ENCODE measurements at places on chromosomes 3 and 15.

GRCh38 chr3:160227419-160227818, 2.2 kb downstream of the C3orf80 start:
- no peak for DNase-seq

DNA sequence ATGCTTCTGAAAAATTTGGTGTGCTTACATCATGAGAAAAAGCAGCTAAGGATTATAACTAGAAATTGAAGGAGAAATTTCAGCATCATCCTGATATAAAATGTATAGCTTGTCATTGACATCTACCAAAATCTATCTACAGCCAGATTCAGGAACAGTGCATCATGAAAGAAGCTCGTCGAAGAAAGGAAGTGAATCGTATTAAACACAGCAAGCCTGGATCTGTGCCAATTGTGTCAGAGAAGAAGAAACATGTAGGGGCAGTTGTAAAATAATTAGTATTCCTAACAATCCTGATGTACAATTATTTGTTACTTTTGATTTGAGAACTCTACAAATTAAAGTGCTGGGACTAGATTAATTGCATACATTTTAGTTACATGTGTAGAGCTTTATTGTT, 37.2 kb downstream of the AP4E1 start:
- no peak for DNase-seq

GRCh38 chr15:92971081-92971480, 71.0 kb downstream of the CHD2 start:
- no peak for DNase-seq

GRCh38 chr3:32056559-32057290, 49.7 kb upstream of the GPD1L start:
- no peak for DNase-seq

DNA sequence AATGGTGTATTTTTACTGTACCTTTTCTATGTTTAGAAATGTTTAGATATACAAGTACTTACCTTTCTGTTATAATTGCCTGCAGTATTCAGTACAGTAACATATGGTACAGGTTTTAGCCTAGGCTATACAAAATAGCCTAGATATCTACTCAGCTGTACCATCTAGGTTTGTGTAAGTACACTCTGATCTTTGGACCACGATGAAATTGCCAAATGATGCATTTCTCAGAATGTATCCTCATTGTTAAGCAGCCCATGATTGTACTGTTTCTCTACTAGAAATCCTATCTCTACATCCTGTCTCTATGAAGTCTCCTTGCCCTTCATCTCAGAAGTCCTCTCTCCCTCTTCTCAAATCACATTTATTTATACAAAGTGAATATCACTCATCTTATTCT, 32.8 kb upstream of the ZCWPW2 start:
- DNase-seq, result no peak

DNA sequence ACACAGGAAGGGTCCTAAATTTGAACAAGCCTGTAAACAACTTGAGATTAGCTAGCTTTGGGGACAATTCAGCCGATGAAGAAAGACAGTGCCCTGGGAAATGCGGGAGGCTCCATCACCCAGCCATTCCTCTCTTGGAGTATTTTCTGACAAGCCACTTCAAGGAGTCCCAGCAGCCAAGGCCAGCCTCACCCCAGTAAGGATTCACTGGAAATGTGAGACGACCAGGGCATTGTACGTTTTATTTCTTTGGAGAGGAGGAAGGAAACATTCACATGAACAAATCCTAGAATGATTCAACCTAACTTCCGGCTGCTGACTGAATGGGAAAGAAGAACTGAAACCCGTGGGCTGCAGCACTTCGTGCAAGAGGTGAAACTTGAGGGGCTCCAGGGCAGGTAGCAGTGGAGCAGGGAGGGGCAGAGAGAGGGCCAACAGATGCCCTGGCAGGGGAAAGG, 116.4 kb upstream of the ARHGEF3 start:
- DNase-seq, result no peak

GRCh38 chr3:35772381-35773015, 133.2 kb downstream of the ARPP21 start:
- no peak for DNase-seq

- DNase-seq, result no peak
These were observed 11.0 kb upstream of the CTNNB1 start for GRCh38 chr3:41188306-41188705.

- DNase-seq, result no peak
These were observed 269.4 kb upstream of the TTC14 start for GRCh38 chr3:180332608-180333007.

GRCh38 chr3:178288074-178288473, 248.2 kb upstream of the KCNMB2 start:
- DNase-seq, result no peak

Data from Calu3 (cell line).